ENCODE measurements at places on chromosomes 16 and 17.

- DNase-seq, result no peak
These were observed 26.0 kb upstream of the PRKCA start for GRCh38 chr17:66276328-66276937.

GRCh38 chr16:61820398-61820797 is 215.8 kb downstream of the CDH8 start:
- DNase-seq, result no peak

GRCh38 chr17:73045724-73046123 is 46.8 kb downstream of the SLC39A11 start:
- no peak for DNase-seq

- no peak for DNase-seq
These were observed 409.9 kb upstream of the ZFHX3 start for GRCh38 chr16:73457851-73458250.

Data from hematopoietic multipotent progenitor cell treated with erythropoietin and hydrocortisone succinate and interleukin-3 and kit ligand, for 4 days (in vitro differentiated cells).